ENCODE measurements at places on chromosomes 1 and 21.

DNA sequence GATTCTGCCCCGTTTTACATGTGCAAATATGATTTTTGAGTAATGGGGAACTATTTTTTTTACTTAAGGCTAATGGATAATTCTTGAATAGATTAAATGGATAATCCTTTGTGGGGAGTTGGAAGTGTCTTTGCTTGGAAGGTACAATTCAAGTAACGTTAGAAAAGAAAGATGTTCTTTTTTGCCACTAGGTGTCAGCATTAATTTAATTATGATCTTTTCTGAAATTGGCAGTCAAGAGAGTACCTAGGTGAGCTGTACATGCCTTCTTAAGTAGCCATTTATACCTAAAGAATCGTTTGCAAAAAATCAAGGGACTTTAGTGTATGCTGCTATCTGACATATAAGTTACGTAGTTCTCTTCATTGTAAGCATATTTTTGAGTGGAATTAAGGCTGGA lies 2.2 kb downstream of the FBXO28 start:
- DNase-seq = no peak

DNA sequence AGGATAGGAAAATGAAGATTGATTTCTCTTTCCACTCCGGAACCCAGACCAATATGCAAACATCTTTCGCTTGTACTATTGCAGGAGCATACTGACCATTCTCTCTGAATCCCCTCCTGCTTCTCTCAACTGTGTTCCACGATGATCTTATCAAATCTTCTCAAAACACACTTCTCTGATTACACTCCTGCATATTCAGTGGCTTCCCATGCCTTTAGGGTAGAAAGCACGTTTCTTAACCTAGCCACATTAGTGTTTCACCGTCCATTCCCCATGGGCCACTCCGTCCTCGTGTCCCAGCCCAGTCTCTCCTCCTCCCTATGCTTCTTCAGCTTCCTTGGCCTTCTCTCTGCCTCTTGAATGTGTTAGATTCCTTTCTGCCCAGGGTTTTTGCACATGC lies 198.5 kb downstream of the ZP4 start:
- DNase-seq = no peak

DNA sequence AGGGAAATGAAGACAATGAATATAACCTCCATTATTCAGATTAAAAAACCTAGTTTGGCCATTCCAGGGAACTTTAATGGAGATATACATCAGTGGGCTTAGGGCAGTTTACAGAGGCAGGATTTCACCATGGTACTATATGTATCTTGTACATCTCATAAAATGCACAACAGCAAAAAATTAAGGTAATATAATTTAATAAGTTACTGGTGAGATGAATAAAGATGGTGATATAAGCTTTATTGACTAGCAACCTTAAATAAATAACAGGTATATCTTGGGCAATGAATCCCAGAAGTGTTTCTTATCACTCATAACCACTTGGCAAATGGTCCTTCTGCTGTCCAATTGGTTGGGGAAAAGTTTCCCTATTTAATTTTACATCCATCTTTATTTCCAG lies 29.0 kb downstream of the XCL1 start:
- DNase-seq = no peak

DNA sequence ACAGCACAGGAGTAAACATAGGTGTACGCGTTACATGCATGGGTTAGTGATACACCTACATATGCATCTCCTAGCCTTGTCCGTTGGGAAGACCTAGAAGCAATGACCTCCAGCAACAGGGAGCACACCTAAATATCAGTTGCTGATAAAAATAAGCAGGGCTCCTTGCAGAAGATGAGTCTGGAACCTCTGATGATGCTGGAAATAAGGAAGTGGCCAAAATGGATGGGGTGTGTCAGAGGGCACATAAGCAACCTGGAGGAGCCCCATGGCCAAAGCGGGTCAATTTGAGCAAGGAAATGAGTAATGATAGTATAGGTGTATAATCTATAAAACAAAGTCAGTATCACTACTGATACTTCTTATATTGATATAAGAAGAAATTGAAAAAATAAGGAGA lies 13.7 kb downstream of the ADARB1 start:
- no peak for DNase-seq

DNA sequence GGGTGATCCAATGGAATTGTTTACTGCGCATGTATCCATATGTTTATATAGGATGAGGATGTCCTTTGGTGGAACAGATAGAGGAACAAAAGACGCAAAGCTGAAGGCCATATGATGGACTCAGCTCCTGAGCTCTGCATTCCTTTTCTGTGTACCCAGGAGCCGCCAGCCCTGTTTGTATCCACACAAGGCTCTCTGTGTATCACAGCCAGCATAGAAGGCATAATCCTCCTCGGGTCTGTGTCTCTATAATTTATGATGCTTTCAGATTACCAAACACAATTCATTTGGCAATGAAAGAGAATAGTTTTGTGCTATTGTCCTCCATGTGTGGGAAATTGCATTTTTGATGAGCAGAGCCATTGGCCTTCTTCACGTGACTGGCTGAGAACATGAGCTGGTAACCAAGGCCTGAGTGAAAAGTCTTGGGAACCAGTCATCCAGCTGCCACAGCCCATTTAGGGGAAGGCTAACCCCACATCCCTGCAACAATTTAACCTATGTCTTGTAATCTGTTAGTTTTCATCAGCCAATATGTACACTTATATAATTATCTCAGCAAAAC lies 119.2 kb downstream of the PBX1 start:
- DNase-seq = no peak

- DNase-seq = no peak
Measured at GRCh38 chr21:42636520-42637266, 16.7 kb upstream of the PDE9A start.

DNA sequence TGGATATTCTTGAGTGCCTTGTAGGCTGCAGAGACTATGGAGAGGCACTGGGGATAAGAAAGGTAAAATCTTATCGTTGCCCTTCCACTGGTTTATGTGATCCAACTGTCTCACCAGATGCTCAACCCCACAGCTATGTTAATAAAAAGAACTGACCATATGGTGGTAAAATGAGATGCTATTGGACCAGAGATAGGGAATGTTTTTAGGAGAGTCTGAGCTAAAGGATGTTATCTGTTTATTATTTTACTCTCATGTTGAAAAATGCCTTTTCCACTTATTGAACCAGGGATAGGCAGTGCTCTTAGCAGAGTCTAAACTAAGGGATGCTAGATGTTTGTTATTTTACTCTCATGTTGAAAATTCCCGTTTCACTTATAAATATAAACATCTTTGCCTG lies 172.8 kb upstream of the GREM2 start:
- DNase-seq = no peak
